Activated gamma-delta T cell treated with anti-CD3 and anti-CD28 coated beads, Interleukin-2, amount 50 U/mL, for 16 hours (primary cell): ENCODE measurements at places on chromosomes 3 and 15.

DNA sequence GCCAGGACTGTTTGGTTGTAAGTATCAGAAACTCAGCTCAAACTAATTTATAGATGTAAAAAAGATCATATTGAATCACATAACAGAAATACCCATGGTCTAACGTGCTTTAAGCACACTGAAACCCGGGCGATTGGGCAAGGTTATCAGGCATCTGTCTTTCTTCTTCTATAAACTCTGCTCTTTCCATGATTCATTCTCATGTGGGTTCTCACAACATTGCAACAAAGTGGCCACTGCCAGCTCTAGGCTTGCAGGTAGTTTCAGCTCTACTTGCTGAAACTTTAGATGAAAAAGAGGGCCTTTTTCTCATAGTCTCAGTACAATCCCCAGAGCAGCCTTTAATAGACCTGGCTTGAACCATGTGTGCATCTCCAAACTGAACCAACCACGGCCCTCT, 456.1 kb downstream of the MFSD1 start:
- no peak for DNase-seq

- DNase-seq: no peak
Observed at GRCh38 chr15:73755481-73755880, 2.3 kb upstream of the INSYN1 start.

DNA sequence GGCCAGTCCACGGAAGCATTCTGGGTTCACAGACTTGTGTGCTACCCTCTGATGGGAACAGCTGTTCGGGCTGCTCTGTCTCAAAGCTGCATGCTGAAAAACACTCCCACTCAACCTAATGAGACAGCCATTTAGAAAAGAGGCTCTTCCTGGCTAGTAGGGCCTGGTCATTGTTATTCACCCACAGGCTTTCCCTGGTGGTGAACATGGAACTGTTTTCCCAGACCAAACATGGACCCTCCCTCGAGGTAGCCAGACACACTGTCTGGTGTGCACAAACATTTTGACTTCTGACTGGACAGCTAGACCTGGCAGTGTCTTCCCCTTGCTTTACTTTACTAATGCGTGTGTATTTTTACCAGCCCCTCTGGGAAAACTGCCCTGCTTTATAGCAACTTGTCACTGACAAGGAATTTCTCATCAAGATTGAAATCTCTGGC, 39.0 kb downstream of the MECOM start:
- no peak for DNase-seq

GRCh38 chr3:10518506-10519150, 13.2 kb upstream of the ATP2B2 start:
- no peak for DNase-seq

GRCh38 chr3:48662753-48663488, at the start of gene CELSR3:
CELSR3 (minus strand) TSS chr3:48662886; CDS start chr3:48662634, 252 bp downstream.
- no peak for DNase-seq

DNA sequence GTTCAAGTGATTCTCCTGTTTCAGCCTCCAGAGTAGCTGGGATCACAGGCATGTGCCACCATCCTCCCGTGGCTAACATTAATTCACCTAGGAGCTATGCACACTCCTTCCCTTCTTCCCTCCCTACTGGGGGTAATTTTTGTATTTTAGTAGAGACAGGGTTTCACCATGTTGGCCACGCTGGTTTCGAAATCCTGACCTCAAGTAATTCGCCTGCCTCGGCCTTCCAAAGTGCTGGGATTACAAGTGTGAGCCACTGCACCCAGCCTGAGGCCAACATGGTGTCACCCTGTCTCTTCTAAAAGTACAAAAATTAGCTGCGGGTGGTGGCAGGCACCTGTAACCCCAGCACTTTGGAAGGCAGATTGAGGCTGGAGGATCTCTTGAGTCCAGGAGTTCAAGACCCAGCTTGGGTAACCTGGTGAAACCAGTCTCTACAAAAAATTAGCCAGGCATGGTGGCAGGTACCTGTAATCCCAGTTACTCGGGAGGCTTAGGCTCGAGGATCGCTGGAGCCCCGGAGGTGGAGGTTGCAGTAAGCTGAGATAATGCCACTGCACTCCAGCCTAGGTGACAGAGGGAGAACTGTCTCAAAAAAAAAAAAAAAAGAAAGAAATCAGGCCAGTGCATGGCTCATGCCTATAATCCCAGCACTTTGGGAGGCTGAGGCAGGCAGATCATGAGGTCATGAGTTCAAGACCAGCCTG, 6.1 kb downstream of the RNU5B-1 start:
- DNase-seq: no peak

DNA sequence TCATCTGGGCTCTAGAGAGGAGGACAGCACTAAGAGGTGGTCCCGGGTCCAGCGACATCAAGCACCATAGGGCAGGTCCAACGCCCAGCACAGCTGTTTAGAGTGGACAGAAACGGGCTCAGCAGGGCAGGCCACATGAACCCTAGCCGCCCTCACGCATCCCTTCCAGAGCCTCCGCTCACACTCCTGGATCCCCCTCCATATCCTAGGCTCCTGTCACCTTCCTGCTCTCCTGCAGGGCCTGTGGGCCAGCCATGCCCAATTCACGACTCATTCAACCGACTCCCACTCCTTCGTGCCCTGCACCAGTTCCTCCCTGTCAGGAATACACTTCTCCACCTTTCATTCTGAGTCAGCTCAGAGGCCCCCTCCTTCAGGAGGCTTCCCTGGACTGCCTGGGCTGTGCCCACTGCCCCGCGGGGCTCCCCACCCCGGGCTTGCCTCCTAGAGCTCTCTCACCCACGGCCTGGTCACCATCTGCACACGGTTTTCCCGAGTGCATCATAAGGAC, 90.2 kb downstream of the LINGO1 start:
- no peak for DNase-seq

- no peak for DNase-seq
Observed at GRCh38 chr15:57373882-57374276, 2.4 kb upstream of the CGNL1 start.

DNA sequence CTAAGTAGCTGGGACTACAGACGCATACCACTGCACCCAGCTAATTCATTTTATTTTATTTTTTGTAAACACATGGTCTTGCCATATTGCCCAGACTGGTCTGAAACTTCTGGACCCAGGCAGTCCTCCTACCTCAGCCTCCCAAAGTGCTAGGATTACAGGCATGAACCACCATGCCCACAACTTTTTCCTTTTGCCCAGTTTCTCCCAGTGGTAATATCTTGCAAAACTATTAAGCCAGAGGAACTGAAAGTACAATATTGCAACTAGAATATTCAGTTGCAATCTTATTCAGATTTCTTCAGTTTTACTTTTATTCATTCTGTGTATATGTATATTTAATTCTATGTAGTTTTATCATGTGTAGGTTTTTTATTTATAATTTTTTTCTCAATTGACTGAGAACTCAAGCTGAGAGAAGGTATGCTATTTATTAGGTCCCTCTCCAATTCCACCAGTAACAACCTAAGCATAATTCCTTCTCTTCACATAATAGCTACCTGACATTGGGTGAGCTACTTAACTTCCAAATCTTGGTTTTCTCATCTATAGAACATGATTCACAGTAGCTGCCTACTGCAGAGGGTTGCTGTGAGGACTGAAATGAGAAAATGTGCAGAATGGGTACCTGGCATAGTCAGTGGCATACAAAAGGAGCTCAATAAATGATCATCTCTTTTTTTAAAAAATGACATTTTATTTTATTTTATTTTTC, 30.8 kb downstream of the KLHL18 start:
- DNase-seq: no peak

DNA sequence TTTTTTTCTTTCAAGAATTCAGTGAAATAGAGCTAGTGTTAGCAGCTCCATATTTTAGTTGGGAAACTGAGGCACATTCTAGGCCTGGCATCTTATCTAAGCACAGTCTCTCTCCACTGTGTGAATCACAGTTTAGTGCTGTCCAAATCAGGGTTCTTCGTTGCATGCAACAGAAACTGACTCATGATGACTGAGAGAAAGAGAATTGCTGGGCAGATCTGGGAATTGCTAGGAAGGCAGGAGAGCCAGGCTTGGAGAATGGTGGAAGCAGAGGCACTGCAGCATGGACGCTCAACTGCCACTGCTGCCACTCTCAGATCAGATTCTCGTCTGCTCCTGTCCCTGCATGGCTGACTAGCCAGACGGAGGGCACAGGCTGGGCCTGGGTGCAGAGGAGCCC, 40.7 kb upstream of the CHST2 start:
- DNase-seq: no peak

GRCh38 chr3:86961297-86961696, 29.7 kb downstream of the VGLL3 start:
- DNase-seq: no peak

DNA sequence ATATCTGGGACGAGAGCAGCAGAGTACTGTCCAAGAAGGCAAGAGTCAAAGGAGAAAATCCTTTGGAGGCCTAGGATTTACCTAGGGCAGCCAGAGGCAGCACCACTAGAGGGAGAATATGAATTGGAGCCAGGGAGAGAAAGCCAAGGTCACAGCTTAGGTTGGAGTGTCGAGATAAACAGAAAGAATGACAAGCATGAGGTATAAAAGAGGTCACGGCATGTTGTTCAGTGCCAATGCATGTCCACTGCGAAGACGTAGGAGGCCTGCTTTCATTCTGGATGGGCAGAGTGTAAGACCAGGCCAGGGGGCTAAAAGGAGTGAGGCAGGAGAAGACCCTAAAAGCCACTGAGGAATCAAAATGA, 47.2 kb downstream of the THBS1 start:
- no peak for DNase-seq

GRCh38 chr3:113537155-113537554, 4.8 kb downstream of the SIDT1 start:
- no peak for DNase-seq

DNA sequence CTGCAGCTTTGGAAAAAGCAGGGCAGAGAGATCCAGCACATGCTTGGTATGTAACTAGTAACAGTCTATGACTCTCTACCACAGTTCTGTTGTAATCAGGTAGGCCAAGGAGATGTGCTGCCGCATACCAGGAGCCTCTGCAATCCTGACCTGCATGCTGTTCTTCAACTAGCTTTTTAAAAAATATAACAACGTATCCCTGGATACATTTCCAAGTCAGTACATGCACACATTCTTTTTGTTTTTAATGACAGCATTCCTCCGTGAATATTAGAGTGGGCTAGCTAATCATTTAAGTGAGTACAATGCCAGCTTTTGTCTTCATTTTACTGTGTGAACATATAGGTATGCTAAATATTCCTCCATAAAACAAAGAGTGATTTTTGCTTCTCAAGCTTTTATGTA, 437.8 kb downstream of the RBMS3 start:
- DNase-seq: no peak

GRCh38 chr3:18241837-18242236, 183.3 kb downstream of the SATB1 start:
- DNase-seq: no peak

GRCh38 chr15:32908872-32909271, 191.1 kb downstream of the GREM1 start:
- DNase-seq: no peak
